ENCODE measurements at places on chromosomes 5 and 9. TPM values are rescaled to one million over a fixed set of nuclear protein-coding genes. Genes with fewer than 3 reads are reported as not detected.

GRCh38 chr9:385818-386398 is 171.2 kb downstream of the DOCK8 start:
- no peaks in the 10 kb centered on the region for H3K27me3 ChIP-seq
- H3K4me3 ChIP-seq = no peak overlapping the region
- H3K27ac ChIP-seq = no peak overlapping the region
- H3K36me3 ChIP-seq = no peaks in the 10 kb centered on the region
- H3K4me1 ChIP-seq = no peaks in the 10 kb centered on the region

DNA sequence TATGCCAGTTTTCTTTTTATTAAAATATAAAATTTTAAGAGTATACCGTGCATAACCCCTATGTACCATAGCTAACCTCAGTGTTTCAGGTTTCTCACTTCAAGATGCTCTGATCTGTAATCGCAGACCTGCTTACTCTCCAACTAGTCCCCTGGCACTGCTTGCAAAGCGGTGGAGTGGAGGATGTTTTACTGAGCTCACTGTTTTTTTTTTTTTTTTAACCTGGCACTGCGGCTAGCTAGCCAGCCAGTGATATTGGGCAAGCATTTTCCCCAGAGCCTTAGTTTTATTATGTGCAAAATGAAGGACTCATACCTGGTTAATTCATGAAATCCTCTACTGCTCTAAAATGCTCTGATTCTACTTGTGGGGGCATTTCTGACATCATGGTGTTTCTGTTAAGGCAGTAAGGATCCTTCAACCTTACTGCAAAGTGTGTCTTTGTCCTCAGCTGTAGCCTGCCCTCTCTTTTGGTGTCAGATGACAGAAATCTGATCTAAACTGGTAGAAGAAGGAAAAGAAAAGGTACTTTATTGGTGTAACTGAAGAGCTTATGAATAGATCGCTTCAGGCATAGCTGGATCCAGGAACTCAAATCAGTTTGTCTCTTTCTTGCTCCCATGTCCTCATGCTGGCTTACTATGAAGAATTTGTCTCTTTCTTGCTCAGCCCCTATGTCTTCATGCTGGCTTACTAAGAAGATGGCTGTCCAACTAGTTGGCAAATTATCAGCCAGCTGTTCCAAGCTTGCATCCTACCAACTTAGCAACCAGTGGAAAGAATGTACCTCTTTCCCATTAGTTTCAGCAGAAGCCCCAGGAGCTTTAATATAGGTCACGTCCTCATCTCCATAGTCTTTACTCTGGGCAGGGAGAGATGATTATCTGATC is 59.8 kb downstream of the DOCK2 start:
- no peak for DNase-seq
- no peaks in the 10 kb centered on the region for H3K36me3 ChIP-seq
- no peaks in the 10 kb centered on the region for H3K27me3 ChIP-seq

DNA sequence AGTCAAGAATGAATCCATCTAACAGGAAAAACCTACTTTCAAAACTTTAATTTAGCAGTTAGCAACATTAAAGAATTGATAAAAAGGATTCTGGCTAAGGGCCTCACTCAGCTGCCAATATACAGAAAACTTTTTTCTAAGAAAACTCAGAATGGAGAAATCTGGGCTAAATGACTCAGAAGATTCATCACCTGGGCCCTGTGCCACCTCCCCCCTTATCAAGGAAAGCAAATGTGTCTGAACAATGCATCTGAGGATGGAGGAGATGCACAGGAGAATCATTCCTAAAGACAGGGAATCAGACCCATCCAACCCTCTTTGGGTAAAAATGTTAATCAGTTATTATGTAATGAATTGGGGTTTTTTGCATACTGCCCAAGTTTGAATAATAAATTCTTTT is 592.0 kb upstream of the DMAC1 start:
- no peaks in the 10 kb centered on the region for H3K4me1 ChIP-seq
- no peaks in the 10 kb centered on the region for H3K36me3 ChIP-seq
- H3K4me3 ChIP-seq = no peak overlapping the region

DNA sequence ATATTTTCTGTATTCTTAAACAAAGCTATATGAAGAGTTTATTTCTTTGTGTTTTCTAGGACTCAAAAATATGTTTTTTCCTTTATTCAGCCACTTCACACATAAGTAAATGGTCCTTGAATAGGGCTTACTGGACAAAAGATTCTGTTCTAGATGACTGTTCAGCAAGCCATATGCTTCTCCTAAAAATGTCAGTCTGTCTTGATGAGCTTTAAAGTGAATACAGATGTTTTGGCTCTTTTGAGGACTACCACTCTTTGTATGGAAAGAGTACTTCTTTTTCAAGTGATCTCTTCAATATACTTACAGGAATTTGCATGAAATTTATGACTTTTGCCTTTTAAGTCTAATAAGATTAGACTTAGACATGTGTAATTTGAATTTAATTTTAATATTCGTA is 8.4 kb downstream of the NDUFS4 start:
- no peak for DNase-seq
- no peak overlapping the region for H3K4me3 ChIP-seq
- H3K4me1 ChIP-seq = no peaks in the 10 kb centered on the region

DNA sequence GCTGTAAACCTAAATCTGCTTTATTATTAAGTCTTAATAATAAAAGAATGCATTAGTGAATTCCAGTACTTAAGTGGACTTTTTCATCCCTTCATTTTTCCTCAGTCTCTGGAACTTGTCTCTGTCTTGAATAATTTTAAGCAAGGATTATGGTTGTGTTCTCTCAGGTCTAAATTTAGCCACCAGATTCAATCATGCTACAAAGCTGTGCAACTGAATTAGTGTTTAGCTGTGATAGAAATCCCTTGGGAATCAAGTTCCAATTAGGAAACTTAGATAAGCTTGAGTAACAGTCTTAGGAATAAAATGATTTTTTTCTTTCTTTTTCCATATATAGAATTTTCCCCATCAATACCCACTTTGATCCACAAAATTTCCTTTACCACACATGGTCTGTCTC is 104.3 kb downstream of the PLPPR1 start:
- no peaks in the 10 kb centered on the region for H3K27me3 ChIP-seq
- no peaks in the 10 kb centered on the region for H3K36me3 ChIP-seq
- no peaks in the 10 kb centered on the region for H3K4me1 ChIP-seq
- no peak overlapping the region for H3K4me3 ChIP-seq
- no peak overlapping the region for H3K27ac ChIP-seq

- no peak overlapping the region for H3K27ac ChIP-seq
- no peak overlapping the region for H3K4me3 ChIP-seq
- DNase-seq = no peak
- H3K27me3 ChIP-seq = no peaks in the 10 kb centered on the region
Observed at GRCh38 chr5:79001471-79001870, 16.4 kb upstream of the ARSB start.

- no peak for DNase-seq
- H3K27me3 ChIP-seq = no peaks in the 10 kb centered on the region
- no peak overlapping the region for H3K27ac ChIP-seq
- H3K36me3 ChIP-seq = no peaks in the 10 kb centered on the region
- H3K4me1 ChIP-seq = no peaks in the 10 kb centered on the region
- no peak overlapping the region for H3K4me3 ChIP-seq
Observed at GRCh38 chr9:27835746-27836145, 262.5 kb upstream of the C9orf72 start.

DNA sequence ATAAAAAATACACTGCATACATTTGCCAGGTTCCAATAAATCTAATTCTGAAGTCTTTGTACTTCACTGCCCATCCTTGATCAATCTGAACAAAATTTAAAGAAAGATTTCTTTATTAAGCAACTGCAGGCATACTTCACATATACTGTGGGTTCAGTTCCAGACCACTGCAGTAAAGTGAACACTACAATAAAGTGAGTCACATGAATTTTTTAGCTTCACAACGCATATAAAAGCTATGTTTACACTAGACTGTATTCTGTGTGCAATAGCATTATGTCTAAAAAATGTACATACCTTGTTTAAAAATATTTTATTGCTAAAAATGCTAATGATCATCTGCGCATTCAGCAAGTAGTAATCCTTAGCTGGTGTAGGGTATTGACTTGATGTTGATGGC is 52.1 kb downstream of the SSBP2 start:
- DNase-seq = no peak
- no peak overlapping the region for H3K4me3 ChIP-seq
- H3K36me3 ChIP-seq = peaks cover 9% of the 10 kb centered on the region
- H3K4me1 ChIP-seq = no peaks in the 10 kb centered on the region

DNA sequence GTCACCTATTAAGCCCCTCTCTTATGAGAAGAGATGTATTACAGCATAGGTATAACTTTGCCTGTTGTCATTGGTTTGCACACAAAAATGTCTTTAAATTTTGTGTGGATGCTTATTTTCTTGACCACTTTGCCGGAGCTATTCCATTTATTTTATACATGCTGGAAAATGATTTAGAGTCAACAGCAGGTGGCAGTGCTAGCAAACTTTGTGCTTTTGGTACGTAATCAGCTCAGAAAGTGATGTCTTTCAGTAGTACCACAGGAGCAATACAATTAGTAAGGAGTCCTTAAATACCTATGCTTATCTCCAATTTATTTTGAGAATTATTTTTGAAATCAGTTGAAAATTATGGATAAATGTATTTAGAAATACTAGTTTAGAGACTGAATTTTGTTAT is 19.8 kb upstream of the NUDT12 start:
- no peak overlapping the region for H3K4me3 ChIP-seq
- DNase-seq = no peak
- H3K27ac ChIP-seq = no peak overlapping the region
- H3K4me1 ChIP-seq = no peaks in the 10 kb centered on the region
- H3K36me3 ChIP-seq = no peaks in the 10 kb centered on the region

GRCh38 chr5:10932426-10932825 is 171.4 kb upstream of the DAP start:
- no peaks in the 10 kb centered on the region for H3K36me3 ChIP-seq
- H3K4me1 ChIP-seq = no peaks in the 10 kb centered on the region
- no peak for DNase-seq

PCDHB11 gene
- 2.1 TPM for total RNA-seq

FAM221B gene
- not detected for total RNA-seq

MAMDC2 gene
- total RNA-seq = 4.5 TPM

ADRB2 gene
- total RNA-seq = 12.5 TPM

STK32A gene
- 0.38 TPM for total RNA-seq

MEGF9 gene
- total RNA-seq = 16.2 TPM

KCNV2 gene
- total RNA-seq = not detected

ACOT12 gene
- not detected for total RNA-seq

Measured in esophagus squamous epithelium (tissue), 5 donors.